T-helper 17 cell (primary cell): ENCODE measurements at places on chromosomes 4 and X.

DNA sequence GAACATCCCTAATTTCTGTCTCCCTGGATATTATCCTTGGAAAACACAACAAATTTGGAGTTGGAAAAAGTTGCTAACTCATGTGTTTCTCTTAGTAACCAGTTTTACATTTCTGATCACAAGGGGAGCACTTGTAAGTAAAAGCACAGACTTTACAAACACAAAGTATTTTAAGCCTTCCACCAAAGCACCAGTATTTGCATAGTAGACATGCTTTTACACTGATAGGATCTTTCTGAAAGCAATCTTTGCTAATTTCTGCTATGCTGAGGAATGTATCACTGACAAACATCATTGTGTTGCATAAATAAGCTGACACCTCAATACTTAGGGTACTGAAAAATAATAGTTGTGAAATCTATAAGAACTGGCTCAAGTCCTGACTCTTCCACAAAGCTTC, 100.6 kb downstream of the MID1 start:
- DNase-seq: no peak

GRCh38 chrX:149497626-149498025, 7.5 kb downstream of the IDS start:
- no peak for DNase-seq

- DNase-seq: no peak
Measured at GRCh38 chr4:72366601-72367000, 202.4 kb downstream of the ADAMTS3 start.

GRCh38 chr4:104490770-104491480, 3.8 kb downstream of the CXXC4 start:
- peak; percentile 42 for DNase-seq

DNA sequence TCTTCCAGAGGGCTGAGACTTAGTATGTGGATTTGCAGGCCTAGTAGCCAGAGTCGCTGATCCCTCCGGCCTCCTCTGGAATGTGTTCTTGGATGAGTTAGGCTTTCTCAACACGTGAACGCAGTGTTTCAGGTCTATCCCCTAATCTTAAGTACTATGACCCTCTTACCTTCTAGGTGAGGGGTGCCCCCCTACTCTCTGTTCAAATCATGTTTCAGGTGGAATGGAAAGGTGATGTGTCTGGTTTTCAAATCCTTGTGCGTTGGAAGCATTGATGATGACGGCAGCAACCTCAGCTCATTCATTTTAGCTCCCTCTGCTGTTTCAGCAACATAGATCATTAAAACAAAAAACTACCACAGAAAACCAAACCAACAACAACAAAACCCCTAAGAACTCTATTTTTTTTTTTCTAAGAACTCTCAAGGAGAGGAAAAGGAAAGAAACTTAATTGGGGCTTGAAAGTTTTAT, 56.4 kb downstream of the RWDD4 start:
- no peak for DNase-seq

GRCh38 chr4:25180524-25181131, 20.4 kb upstream of the SEPSECS start:
- no peak for DNase-seq
